Islet precursor cell (in vitro differentiated cells): ENCODE measurements at places on chromosomes 3 and 15.

DNA sequence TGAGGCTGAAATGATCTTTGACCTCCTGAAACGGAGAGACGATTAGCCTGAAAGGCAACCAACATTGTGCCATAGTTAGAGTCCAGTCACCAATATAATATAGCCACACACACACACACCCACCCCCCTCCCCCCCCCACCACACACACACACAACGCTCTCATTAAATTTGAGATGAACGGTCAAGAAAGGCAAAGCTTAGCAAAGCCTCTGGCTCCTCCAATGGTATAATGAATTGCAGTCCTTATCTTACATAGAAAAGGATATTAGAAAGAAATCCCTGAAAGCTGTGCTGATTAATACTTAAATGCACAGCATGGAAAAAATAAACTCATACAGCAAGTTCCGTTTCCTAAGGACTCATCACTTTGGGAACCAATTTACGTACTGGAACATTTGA, 876 bp upstream of the ZNF385D start:
- DNase-seq, result no peak

GRCh38 chr3:68483601-68484000, 448.7 kb downstream of the TAFA4 start:
- DNase-seq, result no peak

GRCh38 chr3:67113802-67114407, 115.8 kb downstream of the KBTBD8 start:
- peak; percentile 94 for DNase-seq

DNA sequence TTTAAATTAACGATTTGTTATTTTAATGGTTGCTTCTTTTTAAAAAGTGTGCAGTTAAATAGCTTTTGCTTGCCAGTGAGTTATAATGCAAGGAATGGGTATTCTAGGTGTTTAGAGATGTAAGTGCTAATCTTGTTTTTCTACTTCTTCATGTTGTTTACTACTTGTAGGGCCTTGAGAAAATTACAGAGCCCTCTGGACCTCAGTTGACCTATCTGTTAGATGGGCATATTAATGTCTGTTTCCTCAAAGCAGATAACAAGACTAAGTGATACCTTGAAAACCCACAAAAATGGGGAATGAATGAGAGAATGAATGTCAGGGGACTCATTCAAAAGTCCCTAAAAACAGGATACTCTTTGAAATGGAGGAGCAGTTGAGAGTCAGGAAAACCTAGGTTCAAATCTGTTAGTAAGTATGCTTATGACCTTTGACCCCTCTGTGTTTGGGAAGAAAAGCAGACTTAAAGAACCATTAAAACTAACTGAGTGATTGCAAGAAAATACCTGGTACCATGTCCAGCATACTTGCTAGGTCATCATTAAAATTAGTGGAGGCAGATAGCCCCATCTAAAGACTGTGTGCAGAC, 419.5 kb downstream of the EDEM1 start:
- no peak for DNase-seq

GRCh38 chr3:152331018-152331541, 62.4 kb downstream of the MBNL1 start:
- no peak for DNase-seq

- no peak for DNase-seq
These were observed 125.4 kb upstream of the CPNE4 start for GRCh38 chr3:132160198-132160597.

GRCh38 chr3:55571913-55572312, 84.8 kb upstream of the WNT5A start:
- DNase-seq, result peak; percentile 99

DNA sequence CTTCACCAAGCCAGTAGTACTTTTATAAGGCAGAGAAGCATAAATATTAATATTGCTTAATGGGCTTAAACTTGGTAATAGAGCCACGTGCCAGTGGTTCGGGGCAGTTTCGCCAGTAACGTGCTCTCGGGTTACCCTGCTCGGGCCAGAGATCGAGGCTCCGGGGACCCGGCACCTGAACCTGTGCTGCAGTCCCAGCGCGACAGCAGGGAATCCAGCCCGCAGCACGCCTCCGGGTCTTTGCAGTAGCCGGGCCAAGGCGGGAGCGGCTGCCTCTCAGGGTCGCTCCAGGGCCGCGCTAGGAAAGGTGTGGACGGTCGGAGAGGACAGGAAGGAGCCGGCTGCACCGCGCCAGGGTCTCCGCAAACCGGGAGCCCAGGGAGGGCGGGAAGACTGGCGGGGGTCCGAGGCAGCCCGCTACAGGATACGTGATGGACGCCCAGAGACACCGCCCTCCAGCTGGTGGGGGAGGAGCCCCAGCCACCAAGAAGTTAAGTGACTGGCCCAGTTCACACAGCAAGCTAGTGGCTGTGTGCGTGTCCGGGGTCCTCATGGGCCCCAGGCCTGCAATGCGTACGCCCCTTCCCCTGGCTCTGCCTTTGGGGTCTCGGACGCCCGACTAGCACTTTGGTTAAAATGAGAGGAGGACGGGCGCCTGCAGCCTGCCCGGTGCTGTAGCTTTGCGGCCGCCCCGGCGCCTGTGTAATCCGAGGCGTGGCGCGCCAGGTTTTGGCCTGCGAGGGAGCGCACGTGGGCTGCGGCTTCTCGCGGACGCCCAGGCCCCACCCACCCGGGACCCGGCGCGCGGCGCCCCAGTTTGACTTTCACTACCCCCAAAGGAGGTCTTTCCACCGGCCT, 1.2 kb upstream of the PDE8A start:
- peak; percentile 96 for DNase-seq

DNA sequence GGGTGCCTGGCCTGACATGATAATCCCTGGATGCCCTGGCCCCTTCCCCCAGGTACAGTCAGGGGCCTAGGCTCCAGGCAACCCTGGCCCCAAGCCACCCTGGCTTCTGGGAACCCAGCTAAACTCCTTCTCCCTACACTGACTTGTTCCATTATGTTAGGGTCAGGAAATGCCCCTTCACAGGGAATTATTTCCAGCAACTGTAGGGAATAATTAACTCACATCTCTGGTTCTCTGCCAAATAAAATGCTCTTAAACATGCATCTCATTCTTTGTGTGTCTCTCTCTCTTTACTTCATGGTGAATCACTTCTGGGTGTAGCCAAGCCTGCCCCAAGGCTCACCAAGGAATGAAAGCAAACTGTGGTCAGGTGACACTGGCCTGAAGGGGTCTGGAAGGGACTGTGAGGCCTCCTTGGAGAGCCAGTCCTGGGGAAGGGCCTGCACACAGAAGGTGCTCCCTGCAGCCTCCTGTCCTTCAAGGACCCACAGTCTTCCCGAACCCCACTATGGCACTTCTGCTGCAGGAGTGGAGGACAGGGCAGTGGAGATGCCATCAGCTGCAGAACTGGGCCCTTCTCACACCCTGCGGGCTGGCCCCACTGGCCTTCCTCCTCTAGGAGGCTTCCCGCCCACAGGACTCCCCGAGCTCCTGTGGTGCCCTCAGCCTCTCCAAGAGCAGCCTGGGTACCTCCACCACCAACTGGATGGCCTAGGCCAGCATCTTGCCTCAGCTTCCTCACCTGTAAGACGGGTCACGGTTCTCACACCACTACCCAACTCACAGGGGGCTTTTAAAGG, 17.6 kb downstream of the TKT start:
- DNase-seq, result peak; percentile 81

- DNase-seq, result no peak
These were observed 6.9 kb downstream of the GLCE start for GRCh38 chr15:69167218-69167846.

DNA sequence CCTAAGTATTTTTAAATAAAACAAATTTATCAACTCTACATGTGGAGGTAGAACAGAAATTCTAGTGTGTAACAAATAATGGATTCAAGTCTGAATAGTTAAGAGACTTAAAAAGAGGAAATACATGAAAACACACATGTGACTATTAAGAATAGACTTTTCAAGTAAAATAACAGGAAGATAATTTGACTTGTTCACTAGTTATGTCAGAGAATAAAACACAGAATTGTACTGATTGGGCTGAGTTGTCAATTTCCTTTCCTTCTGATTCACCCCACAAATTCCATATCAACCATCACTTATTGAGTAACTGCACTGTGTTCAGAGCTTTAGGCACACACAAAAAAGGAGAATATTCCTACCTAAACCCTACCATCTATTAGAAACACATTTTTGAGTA, 557.2 kb downstream of the TUSC7 start:
- DNase-seq, result no peak

DNA sequence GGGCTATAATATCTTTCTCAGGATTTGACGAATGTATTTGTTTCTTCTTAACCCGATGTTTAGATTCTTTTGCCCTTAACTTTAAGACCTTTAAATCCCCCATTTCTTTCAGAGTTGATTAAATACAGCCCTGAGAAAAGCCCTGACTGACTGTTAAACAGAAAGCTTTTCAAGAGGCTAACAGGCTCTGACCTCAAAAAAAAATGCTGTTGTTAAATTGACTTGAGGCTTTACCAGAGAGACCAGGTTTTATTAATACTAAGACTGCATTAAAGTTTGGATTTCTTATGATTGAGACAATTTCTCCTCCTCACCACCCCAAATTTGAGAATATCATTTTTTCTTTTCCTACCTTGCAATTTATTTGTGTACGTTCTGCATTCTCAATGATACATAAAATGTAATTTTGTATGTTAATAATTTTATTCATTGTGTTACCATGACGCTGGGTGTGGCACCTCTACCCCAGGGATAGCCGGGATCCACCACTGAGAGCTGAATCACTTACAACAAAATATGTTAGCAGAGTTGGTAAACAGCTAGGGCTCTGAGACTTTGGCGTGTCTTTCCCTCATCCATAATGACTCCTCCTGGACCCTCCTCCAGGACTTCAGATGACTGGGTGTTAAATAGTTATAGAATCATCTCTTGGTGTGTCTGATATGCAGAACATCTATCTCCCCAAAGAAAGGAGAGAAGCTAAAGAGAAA, 753.5 kb downstream of the NAALADL2 start:
- no peak for DNase-seq

- DNase-seq, result no peak
These were observed 38.0 kb downstream of the PIK3CB start for GRCh38 chr3:138796761-138797160.

GRCh38 chr15:50107157-50107556, 11.9 kb downstream of the ATP8B4 start:
- DNase-seq, result no peak

DNA sequence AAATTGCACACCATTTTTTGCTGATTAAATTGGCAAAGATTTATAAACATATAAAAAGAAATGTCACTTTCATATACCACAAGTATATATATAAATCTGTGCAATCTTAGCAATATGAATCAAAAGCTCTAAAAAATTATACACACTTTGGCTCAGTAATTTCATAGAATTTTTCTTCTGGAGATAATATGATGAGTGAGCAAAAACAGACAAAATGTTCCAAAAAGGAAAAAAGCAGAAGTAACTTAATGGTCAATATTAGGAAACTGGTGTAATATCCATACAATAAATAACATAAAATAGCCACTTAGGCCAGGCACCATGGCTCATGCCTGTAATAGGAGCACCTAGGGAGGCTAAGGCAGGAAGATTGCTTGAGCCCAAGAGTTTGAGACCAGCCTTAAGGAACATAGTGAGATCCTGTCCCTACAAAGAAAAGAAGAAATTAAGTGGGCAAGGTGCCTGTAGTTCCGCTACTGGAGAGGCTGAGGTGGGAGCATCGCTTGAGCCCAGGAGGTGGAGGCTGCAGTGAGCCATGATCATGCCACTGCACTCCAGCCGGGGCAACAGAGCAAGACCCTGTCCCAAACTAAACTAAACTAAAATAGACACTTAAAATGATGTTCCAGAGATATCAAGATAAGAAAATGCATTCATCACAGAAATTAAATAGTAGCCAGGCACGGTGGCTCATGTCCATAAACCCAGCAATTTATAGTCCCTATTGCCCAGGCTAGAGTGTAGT, 52.1 kb downstream of the TFDP2 start:
- no peak for DNase-seq

GRCh38 chr3:10173926-10174435, 9.3 kb downstream of the IRAK2 start:
- DNase-seq, result peak; percentile 87

GRCh38 chr3:194561306-194561974, 71.8 kb downstream of the TMEM44 start:
- DNase-seq, result no peak

- DNase-seq, result peak; percentile 99
These were observed at the start of gene TMF1 for GRCh38 chr3:69051756-69052471. TSS of gene TMF1 (minus strand) at chr3:69052333. CDS start at chr3:69052086, 247 bp downstream.

- no peak for DNase-seq
These were observed 185.2 kb upstream of the CADPS start for GRCh38 chr3:63060412-63060811.

DNA sequence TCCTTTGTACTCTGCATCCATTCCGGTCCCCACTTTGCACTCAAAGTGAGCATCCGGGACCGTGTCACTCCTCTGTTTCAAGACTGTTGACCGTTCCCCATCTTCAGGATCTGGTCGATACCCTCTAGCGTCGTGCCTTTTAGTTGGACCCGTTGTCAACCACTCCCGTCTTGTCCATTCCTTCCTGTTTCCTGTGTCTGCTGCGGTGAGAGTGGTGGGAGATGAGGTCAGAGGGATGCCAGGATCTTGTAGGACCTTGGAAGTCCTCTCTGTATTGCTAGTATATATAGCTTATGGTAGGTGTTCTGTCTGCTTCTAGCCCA, 624 bp downstream of the BRK1 start:
- DNase-seq, result peak; percentile 81

- DNase-seq, result no peak
These were observed 48.4 kb downstream of the SEMA5B start for GRCh38 chr3:122979211-122979610.

- no peak for DNase-seq
These were observed 15.4 kb upstream of the GMNC start for GRCh38 chr3:190877925-190878324.
